Erythroblast (primary cell): ENCODE measurements at places on chromosomes 2 and 18.

GRCh38 chr18:23203891-23204432 lies 68.7 kb downstream of the CABLES1 start:
- no peak for DNase-seq

- DNase-seq: no peak
These were observed 283.0 kb downstream of the RND3 start for GRCh38 chr2:150204451-150204850.

GRCh38 chr2:8550481-8550880 lies 131.4 kb upstream of the ID2 start:
- DNase-seq: no peak

DNA sequence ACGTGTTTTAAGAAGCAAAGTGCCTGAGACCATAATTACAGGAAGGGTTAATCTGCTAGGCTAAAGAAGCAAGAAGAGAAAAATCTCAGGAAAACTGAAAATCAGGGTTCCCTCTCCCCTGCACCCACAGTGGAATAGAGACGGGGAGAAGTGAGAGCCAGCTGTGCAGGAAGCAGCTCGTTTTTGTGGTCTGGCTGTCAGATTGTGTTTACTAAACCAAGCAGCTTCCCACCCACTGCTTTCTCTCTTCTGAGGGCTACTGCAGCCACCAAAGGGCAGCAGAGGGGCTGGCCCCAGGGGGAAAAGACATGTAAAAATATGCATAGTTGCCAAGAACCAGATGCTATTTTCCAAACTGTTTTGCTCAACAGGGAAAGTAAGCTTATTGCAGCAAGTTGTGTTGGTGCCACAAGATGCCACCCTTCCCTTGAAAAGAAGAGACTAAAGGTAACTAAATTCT lies 72.6 kb upstream of the THUMPD2 start:
- DNase-seq: no peak

GRCh38 chr2:100796499-100797100 lies 23.3 kb upstream of the NPAS2 start:
- DNase-seq: no peak

DNA sequence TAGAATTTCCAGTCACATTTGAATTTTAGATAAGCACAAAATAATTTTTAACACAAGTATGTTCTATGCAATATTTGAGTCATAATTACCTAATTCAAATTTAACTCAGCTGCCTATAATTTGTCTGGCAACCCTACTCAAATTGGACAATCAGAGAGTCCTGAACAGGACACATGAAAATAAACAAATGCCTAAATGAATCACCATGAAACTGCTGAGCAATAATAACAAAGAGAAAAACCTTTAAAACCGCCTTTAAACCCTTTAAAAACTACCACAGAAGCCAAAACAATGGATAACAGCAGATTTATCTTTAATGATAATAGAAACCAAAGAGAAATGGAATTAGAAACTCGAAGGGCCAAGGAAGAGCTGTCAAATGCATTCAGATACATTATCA lies 39.5 kb downstream of the ARL4C start:
- DNase-seq: no peak

DNA sequence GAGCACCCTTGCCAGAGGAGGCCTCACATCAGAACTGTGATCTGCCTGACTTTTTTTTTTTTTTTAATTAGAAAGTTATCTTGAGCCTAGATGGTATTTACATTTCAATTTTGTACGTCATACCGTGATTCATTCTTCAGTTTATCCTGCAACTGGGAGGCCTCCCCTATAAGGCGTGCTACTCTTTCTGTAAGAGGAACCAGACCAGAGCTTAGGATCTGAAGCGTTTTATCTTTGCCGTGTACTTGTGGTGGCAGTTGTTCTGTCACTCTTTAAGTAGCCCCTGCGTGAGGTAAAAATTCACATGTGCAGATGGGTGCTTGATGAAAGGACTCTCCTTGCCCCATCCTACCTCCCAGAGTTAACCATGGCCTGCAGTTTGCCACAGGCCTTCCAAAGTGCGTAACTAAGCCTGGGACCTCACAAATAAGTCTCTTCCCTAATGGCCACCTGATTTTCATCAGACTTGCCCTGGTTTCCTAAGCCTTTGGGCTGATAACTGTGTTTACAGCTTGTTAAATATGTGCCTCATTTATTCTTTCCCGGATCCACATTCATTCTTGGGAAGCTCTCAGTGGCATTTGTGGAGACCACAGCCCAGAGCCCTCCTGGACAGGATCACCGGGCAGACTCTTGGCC lies 96.0 kb downstream of the MTCL1 start:
- DNase-seq: no peak

DNA sequence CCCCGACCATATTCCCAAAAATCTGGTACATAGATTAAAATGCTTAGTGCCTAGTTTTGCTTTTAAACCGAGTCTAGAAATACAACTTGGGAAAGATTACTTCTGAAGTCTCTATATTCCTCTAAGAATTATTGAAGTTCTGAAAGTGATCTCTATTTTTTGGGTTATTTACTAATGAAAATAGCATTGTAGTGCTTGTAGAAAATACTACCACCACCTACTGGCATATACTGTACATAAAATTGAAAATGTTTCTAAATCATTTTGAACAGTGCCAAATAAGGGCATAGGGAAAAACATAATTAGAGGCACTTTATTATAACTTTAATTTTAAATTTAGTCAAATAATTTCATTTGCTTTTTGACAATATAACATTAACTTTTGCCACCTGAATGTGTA lies 1399.6 kb upstream of the ZEB2 start:
- DNase-seq: no peak

DNA sequence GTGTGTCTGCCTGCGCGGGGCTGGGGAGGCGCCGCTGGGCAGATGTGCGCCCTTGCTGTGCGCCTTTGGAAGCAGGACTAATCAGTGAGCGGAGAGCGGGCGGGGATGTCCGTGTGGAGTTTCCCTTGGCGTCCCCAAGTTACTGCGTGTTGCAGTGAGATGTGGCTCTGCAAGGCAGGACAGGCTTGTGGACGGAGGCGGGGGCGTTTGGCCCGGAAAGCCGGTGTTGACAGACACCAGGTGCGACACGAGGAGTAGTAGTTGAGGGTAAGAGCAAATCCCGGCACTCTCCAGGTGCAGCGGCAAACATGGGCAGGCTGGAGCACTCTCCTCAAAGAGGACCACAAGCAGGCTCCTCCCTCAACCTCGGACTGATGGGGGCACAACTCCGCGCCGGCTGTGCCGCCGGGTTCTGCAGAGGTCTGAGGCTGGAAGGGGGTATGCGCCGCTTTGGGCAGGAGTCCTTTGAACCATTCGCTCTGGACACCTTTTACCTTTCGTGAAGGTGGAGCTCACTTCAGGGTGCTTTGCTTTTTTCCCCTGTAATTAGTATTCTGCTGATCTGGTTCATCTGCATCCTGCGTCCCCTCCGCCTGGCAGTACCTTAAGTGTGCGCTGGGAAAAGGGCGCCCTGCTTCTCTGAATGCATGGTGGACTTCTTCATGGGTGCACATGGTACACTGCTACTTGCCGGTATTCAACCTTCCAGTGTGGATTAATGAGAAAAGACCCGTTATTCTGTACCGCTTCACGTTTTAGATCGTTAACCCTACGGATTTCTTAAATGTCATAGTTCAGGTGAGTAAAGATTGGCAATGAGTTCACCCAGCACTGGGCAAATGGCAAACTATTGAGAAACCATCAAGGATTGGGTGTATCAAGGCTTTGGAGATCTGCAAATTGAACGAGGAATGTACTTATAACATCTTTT lies 608 bp downstream of the CDH7 start:
- DNase-seq: no peak

- no peak for DNase-seq
These were observed 70.0 kb downstream of the ACSL3 start for GRCh38 chr2:222930862-222931261.

GRCh38 chr2:207321514-207321913 lies 155.8 kb upstream of the KLF7 start:
- DNase-seq: no peak

DNA sequence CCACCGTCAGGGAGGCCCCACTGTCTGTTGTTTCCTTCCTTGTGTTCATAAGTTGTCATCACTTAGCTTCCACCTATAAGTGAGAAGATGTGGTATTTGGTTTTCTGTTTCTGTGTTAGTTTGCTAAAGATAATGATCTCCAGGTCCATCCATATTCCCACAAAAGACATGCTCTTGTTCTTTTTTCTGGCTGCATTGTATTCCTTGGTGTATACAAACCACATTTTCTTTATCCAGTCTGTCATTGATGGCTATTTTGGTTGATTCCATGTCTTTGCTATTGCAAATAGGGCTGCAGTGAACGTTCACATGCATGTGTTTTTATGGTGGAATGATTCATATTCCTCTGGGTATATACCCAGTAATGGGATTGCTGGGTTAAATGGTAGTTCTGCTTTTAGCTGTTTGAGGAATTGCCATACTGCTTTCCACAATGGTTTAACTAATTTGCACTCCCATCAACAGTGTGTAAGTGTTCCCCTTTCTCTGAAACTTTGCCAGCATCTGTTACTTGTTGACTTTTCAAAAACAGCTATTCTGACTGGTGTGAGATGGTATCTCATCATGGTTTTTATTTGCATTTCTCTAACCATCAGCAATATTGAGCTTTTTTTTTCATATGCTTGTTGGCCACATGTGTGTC lies 156.6 kb upstream of the NOSTRIN start:
- no peak for DNase-seq

- no peak for DNase-seq
These were observed 4.8 kb upstream of the YES1 start for GRCh38 chr18:816869-817268.

DNA sequence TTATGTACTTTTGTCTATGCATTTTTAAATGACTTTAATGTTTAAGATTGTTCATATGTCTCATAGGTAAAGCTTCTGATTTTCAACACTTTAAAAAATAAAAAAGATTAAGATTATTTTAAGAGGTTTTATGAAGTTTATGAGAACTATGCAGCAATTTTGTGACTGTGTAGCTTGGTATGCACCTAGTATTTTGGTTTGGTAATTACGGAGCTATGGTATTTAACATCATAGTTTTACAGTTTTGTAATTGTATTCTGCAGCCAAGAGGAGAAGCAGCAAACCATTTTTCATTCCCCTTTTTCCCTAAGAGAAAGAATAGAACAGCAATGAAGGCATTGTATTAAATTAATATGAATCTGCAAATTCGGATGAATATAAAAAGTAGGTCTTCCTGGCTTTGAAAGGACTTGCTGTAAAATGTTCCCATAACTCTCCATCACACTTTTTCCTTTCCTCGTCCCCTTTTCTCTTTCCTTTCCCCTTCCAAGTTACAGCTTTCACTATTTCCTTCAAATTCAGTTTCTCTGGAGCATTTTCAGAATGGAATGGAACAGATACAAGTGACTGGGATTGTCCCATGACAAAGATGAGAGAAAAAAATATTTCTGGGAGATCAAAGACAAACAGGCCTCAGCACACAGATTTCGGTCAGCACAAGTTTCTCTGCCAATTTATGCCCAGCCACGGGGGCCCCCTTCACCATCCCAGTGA lies 26.1 kb upstream of the PIEZO2 start:
- DNase-seq: no peak

DNA sequence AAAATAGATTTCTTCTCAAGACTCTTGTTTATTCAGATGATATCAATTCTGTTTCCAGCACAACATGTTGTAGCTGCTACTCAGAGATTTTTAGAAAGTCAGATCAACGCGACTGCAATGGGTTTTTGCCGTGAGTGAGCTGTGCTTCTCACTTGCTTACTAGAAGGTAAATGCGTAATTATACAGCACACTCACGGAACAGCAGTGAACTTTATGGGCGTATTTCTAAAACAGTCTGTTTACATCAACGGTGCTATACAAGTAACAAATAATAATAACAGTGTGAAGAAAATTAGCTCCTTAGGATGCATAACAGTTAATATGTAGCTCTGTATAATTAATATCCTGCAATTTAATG lies 533.6 kb downstream of the RNF144A start:
- DNase-seq: no peak

GRCh38 chr2:136306836-136307235 lies 188.9 kb upstream of the CXCR4 start:
- DNase-seq: no peak

DNA sequence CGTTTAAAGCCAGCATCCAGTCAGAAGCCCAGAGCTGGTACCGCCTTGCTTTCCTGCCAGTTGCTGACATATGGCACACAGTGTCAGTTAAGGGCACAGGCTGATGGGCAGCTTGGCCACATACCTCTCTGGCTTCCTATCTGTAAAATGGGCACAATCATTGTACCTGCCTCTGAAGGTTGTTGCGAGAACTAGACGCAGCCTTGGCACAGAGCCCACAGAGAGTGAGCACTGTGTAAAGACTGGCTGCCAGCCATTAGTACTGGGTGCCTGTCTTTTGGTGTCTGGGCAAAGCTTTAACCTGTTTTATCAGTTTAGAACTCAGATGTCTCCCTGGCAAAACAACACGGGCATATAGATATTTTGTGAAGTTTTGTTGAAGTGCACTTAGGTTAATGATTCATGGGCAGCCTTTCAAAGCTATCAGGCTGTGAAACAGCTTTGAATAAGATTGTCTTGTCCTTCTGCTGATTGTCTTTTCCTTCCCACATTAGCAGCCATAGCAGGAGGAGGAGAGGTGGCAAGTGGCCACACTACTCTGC lies 269.5 kb downstream of the NEDD4L start:
- no peak for DNase-seq

- no peak for DNase-seq
These were observed 49.3 kb downstream of the OLA1 start for GRCh38 chr2:174198846-174199564.

DNA sequence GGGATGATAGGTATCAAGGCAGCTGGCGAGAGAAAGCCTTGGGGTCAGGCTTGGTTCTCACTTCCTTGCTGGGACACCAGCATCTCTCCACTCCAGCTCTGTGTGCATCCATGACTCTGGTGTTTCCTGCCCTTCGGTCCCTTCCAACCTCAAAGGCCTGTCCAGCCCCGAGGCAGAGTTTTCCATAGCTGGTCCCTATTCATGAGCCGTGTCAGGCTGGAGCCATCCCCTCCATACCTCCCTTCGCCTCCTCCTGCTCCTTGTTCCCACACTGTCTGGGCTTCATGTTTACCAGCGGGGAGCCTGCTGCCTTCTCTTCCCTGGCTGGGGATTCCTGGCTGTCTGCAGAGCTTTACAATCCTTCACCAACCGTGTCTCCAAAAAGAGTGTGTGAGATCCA lies 51.2 kb downstream of the DYSF start:
- DNase-seq: no peak

DNA sequence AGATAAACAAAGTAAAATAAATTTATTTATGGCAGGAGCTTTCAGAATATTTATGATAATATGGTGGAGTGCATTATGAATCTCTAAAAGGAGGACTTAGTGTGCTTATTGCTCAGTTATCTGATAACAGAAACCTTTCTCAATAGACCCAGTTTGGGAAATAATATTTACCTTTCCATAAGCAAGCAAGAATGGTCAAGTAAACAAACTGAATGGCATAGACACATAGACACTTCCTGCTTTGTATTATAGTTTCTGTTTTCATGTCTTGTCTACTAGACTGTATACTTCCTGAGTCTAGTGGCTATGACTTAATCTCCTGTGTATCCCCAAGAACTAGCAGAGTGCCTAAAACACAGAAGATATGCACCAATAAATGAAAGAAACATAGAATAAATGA lies 87.8 kb downstream of the UPP2 start:
- DNase-seq: no peak

GRCh38 chr2:111186933-111187332 lies 66.2 kb downstream of the BCL2L11 start:
- no peak for DNase-seq

- DNase-seq: no peak
These were observed 92.4 kb downstream of the INPP5D start for GRCh38 chr2:233152541-233152940.

GRCh38 chr18:21664069-21664468 lies 40.5 kb downstream of the ABHD3 start:
- no peak for DNase-seq

- no peak for DNase-seq
These were observed 115.0 kb downstream of the ZBTB7C start for GRCh38 chr18:48293954-48294898.

GRCh38 chr2:99881901-99882591 lies 260.3 kb downstream of the AFF3 start:
- no peak for DNase-seq
